ENCODE measurements at places on chromosomes 16 and 17.

DNA sequence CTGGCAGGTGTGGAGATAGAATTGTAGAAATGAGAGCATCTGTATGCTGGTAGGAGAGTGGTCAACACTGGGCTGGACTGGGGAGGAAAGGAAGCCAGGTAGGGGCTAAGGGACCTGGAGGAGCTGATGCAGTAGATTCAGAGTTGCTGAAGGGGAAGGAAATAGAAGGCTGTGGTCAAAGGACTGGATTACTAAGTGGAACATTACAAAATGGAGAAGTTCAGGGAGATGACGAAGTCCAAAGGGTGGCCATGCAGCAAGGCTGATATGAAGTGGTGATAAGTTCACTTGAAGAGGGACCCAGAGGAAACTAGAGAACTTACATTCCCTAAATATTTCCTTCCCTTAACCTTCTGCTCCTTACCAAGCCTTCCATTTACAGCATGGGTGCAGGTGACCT is 8.6 kb upstream of the CCL2 start:
- DNase-seq = no peak

DNA sequence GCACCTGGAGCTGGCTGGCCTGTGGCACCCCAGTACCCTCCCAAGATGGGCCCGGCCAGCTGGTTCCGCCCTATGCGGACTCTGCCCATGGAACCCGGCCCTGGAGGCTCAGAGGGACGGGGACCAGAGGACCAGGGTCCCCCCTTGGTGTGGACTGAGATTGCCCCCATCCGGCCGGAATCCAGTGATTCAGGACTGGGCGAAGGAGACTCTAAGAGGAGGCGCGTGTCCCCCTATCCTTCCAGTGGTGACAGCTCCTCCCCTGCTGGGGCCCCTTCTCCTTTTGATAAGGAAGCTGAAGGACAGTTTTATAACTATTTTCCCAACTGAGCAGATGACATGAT is 12.0 kb downstream of the TBX21 start:
- DNase-seq = no peak

DNA sequence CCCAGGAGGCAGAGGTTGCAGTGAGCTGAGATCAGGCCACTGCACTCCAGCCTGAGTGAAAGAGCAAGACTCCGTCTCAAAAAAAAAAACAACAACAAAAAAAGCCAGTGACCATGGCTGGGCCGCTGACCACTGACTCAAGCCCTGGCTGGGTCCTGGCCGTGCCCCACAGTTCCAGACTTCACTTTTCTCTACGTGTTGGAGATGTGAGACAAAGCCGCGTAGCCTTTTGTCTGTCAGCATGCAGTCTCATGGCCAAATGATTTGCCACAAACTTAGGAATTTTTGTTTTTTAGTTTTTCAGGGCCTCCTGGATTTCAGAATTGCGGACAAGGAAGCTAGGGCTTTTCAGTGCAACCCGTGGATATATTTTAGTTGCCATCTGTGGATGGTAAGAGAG is 89.3 kb upstream of the CIBAR2 start:
- DNase-seq = no peak

DNA sequence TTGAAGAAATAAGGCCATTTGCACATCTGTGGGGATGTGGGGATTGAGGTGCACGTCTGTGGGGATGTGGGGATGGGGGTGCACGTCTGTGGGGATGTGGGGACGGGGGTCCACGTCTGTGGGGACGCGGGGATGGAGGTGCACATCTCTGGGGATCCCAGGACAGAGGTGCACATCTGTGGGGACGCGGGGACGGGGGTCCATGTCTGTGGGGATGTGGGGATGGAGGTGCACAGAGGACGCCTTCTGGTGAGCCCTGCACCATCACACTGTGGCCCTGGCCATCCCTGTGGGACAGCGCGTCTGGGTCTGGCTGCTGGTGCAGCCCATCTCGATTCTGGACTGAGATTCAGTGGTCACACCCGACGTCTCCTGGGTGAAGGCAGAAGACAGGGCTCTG is 161.4 kb downstream of the LAT start:
- no peak for DNase-seq

DNA sequence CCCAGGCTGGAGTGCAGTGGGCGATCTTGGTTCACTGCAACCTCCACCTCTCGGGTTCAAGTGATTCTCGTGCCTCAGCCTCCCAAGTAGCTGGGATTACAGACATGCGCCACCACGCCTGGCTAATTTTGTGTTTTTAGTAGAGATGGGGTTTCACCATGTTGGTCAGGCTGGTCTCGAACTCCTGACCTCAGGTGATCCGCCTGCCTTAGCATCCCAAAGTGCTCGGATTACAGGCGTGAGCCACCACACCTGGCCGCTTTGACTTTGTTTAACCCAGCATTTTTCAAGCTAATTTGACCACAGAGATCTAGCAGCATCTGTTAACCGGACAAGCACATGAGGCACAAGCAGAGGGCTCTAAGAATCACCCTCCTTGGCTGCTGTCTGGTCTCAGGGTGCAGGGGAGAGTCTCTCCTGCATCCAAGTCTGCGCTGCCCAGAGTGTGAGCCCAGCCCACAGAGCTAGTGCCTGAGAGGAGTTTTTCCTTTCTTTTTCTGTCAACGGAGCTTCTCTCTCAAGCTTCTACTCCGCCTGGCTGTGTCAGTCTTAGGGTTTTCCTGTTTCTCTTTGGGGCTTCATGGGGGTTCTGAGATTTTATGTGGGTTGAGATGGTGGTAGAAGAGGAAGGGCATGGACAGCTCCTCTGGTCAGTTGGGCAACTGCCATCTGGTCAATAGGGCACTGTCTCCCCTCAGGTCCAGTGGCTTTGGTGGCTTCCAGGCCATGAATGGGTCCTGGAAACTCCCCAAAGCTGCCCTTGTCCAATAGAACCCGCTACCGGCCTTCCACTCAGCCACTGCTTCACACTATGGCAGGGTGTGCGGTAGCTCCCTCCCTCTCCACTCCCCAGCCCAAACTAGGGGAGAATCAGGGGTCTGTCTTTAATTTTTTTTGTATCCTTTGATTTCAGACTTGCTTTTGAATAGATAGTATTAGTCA is 59.6 kb downstream of the TNFRSF13B start:
- no peak for DNase-seq

Data from OCI-LY7 (cell line).